Activated effector memory CD4-positive, alpha-beta T cell treated with Interleukin-2 at 50 U/mL for 16 hours (primary cell): ENCODE measurements at places on chromosomes 5 and 9.

DNA sequence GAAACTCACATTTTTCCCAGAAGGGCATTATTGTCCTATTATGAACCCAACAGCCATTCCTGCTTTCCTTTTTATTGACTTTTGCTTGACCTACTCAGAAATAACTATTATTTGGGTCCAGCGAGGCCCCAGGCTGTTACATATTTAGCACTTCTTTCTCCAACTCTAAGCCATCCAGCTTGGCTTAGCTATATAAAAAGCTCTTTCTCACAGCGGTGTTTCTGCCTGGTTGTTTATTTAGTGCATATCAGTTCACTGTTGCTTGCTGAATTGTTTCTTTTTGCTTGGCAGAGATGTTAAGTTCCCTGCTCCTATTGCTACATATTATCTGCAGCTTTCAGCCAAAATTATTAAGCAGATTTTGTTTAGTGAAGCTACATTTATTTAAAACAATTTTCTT is 1156.8 kb upstream of the SEMA6A start:
- DNase-seq = no peak

GRCh38 chr9:135073081-135073740 is 14.3 kb upstream of the OLFM1 start:
- DNase-seq = no peak

- DNase-seq = no peak
Measured at GRCh38 chr9:23220957-23221356, 605.1 kb downstream of the ELAVL2 start.

GRCh38 chr5:126370796-126371718 is 52.2 kb upstream of the GRAMD2B start:
- no peak for DNase-seq

DNA sequence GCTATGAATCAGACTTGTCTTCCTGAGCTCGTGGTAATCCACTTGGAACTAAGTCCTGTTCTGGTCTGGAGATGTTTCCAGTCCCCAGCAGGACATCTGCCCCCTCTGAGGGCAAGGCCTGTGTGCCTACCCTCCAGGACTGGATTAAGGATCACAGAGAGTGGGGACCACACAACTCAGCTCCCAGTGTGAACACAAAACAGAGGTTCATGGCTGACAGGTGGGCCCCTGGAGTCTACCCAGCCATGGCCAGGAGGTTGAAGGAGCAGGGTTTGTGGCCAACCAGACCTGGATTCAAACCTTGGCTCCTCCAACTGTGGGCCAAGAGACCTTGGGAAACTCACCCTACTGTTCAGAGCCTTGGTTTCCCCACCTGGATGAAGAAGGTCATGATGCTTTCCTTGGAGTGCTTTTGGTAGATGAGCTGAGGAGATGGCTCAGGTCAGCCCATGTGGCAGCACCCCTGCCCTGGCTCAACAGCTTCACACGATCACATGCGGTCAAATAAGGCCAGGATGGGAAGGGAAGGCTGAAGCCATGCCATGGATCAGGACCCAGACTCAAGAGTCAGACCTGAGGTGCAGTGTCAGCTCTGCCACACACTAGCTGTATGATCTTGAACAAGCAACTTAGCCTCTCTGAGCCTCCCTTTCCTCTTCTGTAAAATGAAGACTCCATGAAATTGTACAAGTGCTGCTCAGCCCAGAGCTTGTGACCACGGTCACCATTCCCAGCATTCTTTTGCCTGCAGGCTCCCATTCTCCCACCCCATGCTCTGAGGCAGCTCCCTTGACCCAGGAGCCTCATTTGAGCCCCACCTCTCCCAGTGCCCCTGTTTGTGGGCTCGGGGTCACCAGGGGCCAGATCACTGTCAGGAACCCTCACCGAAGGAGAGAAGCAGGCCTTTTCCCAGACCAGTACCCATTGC is 27.3 kb upstream of the ANGPTL2 start:
- DNase-seq = no peak

- no peak for DNase-seq
Measured at GRCh38 chr9:76701441-76702039, 62.7 kb upstream of the PCA3 start.

GRCh38 chr5:59629561-59629960 is 264.0 kb downstream of the PDE4D start:
- DNase-seq = no peak

DNA sequence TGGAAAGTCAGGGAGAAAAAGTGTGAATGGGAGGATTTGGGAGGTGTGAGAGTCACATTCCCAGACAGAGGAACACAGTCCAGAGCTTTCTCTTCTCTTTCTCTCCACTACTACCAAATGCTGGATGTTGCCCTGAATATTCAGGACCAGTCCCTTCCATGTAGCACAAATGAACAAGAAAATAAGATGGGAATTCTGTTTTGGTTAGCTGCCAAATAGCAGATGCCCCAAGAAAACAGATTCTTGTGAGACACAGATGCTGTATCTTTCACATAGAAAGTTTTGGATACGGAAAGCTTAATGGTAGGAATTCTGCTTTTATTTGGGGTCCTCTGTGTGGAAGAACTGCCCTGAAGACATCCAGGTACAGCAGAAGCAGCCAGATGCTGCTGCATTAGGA is 37.8 kb downstream of the PRLR start:
- no peak for DNase-seq

DNA sequence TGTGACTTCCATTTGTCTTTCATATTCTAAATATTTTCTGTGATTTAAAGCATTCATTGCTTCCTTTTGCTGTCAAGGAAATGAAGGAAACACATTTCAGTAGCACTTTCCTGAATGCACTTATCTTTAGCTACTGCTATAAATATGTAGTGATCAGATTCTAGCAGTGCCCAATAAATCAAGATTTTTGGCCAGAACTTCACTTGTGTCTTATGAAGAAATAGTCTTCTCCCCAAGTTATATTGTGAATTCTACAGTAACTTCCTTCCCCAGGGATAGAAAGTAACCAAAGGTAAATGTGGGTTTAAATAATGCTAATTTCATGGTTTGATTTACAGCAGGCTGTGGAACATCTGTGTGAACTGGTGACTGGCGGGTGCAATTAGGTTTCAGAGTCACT is 77.9 kb downstream of the DMRT2 start:
- DNase-seq = no peak

DNA sequence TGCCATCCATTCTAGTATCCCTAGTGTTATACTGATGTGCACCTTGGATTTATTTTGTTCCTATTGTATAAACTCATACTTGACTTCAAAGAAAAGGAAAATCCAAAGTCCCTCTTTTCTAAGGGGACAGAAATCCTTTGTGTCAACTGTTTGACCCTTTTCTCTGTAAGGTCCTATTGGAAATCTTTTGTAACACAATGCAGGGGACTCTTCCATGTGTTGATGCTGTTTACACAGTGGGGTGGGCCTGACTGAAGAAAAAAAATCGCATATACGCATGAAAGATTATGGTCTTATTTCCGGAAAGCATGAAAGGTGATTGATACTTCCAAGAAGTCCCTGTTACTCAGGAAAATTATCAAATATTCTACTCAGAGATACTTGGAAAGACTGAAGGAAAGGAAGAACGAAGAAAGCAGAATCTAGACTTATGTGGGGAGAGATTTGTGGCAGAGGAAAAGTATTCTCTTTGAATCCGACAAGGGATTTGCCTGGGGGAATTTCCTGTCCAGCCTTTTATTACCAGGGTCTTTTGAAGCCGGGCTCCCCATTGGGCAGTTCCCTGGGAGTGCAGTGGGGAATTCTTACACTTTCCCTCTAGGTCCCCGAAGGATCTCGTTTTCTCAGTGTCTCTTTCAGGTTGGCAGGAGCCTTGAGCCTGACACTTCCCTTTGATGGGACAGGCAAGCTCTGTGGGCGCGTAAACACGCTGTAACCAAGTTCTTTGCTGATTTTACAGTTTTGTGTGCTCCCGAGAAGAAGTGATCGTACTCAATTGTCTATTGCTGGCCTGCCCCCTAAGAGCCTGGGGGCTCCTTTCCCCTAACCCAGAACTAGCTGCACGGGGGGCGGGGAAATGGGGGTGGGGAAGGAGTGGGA is 779 bp upstream of the VCAN start:
- DNase-seq = no peak

GRCh38 chr9:137784641-137785513 is 92.7 kb upstream of the CACNA1B start:
- DNase-seq = no peak

GRCh38 chr9:80020530-80020929 is 448.8 kb downstream of the TLE4 start:
- DNase-seq = no peak

DNA sequence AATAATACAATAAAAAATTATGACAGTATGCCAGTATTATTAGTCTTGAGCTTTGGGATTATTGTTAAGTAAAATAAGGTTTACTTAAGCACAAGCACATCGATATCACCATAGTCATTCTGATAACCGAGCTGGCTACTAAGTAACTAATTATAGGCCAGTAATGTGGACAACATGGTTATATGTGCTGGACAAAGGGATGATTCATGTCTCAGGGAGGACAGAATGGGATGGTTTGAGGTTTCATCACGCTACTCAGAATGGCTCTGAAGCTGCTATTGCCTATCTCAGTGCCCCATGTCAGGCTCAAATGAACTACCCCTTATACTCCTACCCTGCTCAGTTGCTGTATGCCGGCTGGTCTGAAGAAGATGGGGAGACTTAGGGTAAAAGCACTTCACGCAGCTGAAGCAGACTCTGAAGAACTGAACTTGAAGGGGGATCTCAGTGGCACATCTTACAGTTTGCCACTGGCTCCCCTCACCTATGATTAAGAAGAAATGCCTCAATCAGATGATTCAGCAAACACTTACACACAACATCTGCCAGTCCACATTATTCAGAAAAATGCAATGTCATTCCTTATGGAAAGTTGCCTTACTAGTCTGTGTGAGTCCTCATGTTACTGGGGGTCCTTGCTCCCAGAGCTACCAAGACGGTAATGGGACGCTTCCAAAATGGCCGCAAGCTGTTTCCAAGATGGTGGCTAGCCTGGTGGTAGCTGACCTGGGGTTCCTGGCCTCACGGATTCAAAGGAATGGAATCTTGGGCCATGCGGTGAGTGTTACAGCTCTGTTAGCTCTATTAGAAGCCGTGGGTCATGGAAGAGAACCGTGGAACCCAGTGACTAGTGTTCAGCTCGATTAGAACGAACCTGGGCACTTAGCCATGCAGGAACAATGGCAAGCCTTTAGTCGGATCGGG is 1098.6 kb downstream of the TAF11L14 start:
- no peak for DNase-seq

DNA sequence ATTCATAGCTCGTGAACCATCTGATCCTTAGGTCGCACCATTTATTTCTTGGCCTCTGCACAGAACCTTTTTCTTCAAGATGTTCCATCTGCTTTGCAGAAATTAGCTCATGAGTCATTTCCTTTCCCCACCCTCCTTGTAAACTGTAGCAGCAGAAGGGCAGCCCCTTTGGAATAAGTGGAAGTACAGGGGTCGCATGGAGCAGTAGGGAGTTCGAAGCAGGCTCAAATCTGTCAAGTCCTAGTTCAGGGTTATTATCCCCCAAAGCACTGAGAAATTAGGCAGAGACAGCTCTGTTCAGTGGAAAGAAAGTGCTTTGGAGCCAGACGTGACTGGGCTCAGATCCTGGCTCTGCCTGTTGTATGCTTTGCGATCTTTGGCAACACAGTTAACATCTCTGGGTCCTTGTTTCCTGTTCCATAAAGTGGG is 84.2 kb downstream of the SGCD start:
- no peak for DNase-seq

DNA sequence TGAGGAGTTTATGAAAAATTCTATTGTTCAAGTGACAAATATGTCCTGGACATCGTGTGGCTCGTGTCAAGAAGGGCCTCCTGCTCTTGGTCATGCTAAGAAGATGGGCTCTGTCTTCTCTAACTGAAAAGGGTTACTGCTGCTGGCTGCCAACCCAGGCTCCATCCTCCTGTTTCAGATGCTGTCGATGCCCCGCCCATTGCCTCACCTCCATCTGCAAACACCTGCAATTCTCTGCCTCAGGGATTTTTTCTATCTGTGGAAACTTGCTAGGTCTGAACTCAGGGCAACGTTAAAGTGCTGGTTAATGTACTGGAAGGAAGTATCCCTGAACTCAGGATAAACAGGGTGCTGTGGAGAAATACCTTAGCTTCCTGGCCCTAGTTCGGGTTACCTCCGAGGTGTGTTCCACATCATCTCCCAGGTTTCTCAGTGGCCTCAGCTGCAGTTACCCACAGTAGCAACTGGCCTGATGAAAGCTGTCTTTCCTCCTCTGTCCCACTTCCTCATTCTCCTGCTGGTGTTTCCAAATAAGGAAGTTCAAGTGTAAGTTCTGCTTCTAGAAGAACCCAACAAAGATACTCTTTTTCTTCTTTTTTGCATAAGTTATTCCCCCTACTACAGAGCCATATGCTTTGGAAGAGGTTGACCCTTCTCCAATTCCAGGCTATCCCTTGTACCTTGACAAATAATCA is 151.7 kb upstream of the SMIM23 start:
- no peak for DNase-seq

DNA sequence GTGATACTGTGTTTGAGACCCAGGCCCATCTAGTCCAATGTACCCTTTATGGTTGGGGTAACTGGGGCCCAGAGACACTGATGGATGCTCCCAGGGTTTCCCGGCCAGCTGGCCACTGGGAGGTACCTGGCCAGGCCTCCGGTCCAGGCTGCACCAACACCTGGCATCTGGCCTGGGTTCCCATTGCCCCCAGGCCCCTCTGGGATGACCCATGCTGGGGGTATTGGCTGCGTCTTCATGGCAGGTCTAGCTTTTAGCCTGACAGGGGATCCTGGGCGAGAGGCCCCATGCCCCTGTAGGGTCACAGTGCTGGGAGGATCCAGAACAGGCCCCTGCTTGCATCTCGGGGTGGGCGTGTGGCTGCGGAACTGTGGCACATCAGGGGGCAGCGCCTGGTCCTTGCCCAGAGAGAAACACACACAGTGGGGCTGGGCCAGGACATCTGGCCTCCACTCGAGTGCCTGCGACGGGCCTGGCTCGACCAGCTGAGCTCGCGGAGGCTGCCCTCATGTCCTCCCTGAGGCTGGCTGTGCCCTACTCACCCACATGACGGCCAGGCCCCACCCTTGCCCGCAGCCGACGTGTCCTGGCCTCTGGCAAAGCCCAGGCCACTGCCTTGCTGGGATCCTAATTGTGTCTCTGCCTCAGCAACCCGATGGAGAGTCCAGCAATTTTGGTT is 21.5 kb upstream of the COL5A1 start:
- DNase-seq = no peak

- DNase-seq = no peak
Measured at GRCh38 chr5:158992037-158992740, 107.5 kb downstream of the EBF1 start.
